T-helper 17 cell (primary cell): ENCODE measurements at places on chromosomes 2 and 18.

DNA sequence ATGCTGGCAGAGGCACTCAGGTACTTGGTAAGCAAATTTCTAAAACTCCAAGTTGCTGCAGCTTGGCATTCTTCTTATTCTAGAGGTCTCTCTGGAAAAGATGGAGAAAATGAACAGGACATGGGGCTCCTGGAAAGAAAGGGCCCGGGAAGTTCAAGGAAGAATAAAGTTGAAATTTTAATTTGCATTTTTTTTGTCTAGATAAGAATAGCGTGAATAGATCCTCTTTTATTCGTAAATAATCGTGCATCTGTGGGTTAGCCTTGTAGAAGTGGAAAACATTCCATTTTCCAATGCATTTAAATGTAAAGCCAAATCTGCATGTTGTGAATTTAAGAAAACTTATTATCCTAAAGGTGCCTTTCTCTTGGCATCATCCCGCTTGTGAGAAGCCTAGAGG lies 61.0 kb downstream of the TNFRSF11A start:
- DNase-seq: no peak

DNA sequence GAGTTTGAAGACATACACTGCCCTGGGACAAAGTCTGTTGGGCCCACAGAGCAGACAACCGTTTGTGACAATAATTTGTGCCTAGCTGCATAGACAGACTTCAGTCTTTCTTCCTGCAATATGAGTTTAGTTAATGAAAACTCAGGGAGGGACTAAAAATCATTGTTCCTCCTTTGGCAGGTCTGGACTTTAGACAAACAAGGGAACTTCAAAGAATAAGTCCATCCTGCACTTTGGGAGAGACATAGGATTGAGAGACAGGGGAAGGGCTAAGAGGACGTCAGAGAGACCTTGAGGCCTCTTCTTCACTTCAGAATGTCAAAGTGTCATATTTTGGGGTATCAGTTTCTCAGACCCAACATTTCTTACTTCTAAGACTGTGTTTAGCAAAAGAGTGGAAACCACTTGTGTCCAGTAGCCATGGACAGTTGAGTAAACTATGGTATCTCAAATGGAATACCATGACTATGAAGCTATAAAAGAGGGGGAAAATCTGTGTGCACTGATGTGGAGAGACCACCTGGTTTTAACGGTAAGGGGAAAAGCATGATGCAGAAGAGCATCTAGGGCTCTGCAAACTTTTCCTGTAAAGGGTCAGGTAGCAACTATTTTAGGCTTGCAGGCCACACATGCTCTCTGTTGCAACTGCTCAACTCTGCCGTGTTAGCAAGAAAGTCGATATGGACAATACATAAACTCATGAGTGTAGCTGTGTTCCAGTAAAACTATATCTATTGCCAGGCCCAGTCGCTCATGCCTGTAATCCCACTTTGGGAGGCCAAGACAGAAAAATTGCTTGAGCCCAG lies 217.8 kb upstream of the SH3BP4 start:
- no peak for DNase-seq

- DNase-seq: no peak
Measured at GRCh38 chr2:98457045-98457696, 12.5 kb downstream of the INPP4A start.

- no peak for DNase-seq
Measured at GRCh38 chr2:135174810-135175093, 122.7 kb downstream of the RAB3GAP1 start.

DNA sequence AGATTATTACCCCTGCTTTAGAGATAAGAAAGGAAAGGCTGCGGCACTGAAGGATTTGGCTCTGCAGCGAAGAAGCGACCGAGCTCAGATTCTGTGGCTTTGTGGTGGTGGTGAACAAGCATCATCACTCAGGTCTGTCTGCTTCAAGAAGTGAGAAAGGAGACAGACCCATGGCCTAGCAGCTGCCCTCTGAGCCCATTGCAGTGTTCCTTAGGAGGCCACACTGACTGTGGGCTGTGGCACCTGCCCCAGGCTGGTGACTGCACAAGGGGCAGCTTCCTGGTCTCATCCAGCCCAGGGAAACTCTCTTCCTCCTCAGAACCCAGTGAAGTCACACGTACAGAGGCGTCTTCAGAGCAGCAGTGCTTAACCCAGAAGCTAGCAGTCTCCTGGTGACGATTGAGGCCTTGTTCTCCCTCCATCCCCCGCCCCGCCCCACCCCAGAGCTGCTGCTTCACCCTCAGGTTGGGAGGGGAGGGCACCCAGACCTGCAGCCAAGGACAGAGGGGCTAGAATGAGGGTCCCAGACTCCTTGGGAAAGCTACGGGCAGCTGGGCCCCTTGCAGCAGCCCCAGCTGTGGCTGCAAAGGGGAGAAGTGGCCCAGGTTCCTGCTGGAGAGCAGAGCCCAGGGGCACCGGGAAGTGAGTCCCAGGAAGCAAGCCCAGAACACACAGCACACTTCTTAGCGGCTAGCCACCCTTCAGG lies 22.2 kb downstream of the BIN1 start:
- no peak for DNase-seq
